Cerebellum (tissue), 4 donors: ENCODE measurements at places on chromosomes 16 and 17.
A peak's percentile ranks its signal among the peaks of the same experiment; 100 is the strongest.

DNA sequence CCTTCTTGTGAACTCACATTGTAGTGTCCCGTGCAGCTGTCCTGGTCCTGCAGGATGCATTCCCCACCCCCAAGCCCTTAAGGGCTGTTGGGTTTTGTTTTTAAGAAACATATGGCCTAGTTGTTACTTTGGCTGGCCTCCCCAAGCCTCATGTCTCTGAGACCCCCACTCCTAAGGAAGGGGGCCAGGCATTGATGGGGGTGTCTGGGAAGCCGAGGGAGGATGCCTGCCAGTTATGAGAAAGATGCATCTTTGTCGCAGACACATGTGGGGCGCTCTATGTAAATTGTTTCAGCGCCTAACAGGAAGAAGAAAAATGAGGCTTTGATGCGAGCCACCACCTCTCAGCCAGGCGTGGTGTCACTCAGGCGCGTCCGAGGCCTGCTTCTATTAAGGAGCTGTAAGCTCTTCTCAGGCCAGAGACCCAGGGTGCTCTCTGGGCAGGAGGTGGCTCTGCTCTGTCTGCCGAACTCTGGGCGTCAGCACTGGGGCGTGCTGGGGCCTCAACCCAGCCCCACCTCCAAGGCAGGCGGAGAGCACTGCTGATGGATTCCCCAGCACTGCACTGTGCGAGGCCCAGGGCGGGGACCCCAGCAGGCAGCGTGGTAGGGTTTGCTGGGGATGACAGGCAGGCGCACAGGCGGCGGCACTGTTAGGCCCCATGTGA lies 70.6 kb downstream of the SREBF1 start:
- DNase-seq = no peak

DNA sequence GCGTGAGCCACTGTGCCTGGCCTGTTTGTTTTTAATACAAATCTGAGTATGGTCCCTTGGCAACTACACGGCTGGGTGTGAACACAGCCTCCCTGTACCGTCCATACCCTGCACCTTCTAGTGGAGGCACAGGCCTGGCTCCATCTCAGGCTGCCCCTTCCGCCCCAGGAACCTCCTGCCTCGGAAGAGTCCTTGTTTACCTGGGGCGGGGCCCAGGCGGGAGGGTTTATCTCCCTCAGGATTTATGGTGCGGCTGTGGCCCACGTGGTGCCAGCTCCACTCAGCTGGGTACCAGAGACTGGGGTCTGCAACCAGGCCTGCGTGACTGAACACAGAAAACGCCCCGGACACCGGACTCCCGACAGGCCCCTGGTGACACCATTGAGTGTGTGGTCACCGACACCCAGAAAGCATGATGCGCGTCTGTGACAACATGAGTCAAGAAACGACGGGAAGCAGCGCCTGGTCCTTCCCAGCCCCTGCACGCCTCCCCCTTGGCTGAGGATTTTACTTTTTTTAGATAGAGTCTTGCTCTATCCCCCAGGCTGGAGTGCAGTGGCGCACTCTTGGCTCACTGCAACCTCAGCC lies 19.0 kb downstream of the UNKL start:
- no peak for DNase-seq

- DNase-seq = no peak
Observed at GRCh38 chr17:32503251-32504165, 16.7 kb downstream of the CDK5R1 start.

DNA sequence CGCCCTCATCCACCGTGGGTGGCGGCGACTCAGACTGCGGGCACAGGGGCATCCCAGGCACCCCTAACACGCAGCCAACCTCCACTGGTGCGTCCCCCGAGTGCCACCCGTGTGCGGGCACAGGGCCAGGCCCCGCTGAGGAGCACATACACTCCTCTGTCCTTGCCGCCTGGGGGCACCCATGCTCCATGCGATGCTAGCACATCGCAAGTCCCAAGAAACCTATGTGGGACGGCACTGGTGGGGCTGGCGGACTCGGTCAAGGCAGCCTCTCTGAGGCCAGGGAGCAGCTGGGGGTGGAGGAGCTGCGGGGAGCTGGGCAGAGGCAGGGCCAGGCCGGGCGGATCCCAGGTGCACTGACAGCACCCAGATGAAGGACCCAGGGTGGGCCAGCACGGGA lies 4.0 kb downstream of the ZNF598 start:
- DNase-seq = no peak

- no peak for DNase-seq
Observed at GRCh38 chr16:80681436-80681835, 123.0 kb downstream of the CDYL2 start.

DNA sequence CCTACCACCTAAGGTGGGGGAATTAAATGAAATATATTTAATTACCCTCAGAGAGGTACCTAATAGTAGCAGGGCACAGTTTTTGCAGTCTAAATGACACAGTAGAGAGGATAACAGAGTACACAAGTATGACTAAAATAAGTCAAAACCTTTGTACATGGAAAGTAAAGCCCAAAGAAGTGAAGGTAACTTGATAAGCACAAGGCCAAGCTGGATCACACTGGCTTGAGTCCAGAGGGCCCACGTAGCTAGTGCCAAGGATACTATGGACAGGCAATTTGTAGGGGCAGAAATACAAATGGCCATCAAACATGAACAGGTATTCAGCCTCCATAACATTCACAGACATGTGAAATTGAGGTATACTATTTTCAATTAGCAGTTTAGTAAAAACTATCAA lies 7.6 kb downstream of the MYO18A start:
- no peak for DNase-seq

- DNase-seq = no peak
Observed at GRCh38 chr17:30041551-30041950, 75.1 kb upstream of the NSRP1 start.

- no peak for DNase-seq
Observed at GRCh38 chr16:11819798-11820197, 22.7 kb upstream of the ZC3H7A start.

DNA sequence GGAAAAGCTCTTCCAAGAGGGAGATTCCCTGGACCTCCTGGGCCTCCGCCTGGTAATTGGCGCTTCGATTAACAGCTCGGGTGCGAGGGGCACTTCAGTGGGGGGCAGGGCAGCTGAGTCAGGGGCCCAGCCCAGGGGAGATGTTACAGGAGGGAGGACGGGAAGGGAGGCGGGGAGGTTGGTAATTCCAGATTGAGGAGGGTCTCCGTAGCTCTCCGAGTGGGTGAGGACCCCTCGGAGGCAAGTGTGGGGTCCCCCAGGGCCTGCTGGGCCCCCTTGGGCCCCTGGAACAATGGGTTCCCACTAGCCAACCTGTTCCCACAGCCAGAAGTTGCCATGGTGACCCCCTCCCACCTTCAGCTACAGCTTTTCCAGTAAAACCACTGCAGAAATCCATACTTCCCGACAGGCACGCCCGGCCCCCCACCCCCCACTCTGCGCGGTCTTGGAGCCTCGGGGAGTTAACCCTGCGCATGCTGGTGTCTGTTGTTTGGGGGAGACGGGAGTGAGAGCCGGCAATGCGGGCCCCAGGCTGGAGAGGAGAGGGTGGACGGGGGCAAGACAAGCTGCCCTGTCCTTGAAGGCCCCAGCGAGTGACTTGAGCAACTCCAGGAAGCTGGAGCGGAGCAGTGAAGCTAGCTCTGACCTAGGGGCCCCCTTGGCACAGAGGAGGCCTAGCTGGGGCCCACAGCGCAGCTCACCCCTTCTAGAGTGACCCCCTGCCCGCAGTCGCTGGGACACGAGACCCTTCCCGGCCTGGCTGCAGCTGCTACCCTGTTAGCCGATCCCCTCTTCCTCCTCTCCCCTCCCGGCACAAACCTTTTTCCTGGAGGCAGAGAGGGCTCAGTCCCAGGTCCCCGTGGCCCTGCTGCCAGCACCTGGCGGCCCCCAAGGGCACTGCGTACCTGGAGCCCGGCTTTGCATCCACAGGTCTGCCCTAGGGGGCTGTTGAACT lies 37.8 kb downstream of the TMEM235 start:
- no peak for DNase-seq

- DNase-seq = no peak
Observed at GRCh38 chr17:75103601-75104554, 5.9 kb upstream of the ARMC7 start.

DNA sequence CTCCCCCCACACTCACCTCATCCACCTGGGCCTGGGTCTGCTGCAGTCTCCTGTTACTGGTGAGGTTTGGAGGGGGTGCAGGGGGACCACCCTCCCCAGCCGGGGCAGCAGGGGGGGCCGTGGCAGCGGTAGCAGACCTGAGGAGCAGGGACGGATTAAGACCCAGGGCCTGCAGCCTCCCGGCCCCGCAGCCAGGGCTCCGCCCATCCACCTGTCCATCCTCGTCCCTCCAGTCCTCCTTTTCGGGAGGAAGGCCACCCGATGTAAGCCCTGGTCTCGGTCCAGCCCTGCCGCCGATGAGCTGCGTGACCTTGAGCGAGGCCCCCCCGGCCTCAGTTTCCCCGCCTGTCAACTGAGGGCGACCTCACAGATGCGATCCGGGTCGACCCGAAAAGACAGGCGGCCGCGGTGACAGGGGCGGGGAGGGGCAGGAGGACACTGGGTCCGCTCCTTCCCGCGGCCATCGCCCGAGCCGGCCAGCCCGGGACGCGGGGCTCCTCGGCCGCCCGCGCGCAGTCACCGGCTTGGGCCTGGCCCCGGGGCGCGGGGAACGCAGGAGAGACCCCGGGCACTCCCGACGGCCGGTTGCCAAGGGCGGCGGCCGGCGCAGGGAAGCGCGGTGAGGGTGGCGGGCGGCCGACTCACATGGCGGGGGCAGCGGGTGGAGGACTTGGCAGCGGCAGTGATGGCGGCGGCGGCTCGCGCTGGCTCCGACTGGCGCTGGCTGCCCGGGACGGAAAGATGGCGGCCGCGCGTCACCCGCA lies at the start of gene VAMP2:
Gene VAMP2 (minus strand): TSS at position 716 of the 764 bp plus-strand sequence. CDS start 69 bp downstream, at position 647.
- DNase-seq = peak; percentile 80

DNA sequence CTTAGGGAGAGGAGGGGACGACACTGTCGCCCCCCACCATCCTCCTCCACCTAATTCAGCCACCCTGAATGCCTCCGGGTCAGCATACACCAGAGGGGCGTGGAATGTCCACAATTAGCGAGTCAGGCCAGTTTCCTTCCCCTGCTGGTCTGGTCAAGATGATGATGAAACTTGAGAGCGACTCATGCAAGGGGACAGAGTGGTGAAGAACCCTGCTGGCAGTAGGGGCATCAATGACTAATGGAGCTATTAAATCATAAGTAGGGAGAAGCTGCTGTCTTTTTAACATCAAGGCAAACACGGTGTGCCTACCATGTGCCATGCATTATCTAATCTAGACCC lies 7.2 kb downstream of the SPACA3 start:
- DNase-seq = no peak

DNA sequence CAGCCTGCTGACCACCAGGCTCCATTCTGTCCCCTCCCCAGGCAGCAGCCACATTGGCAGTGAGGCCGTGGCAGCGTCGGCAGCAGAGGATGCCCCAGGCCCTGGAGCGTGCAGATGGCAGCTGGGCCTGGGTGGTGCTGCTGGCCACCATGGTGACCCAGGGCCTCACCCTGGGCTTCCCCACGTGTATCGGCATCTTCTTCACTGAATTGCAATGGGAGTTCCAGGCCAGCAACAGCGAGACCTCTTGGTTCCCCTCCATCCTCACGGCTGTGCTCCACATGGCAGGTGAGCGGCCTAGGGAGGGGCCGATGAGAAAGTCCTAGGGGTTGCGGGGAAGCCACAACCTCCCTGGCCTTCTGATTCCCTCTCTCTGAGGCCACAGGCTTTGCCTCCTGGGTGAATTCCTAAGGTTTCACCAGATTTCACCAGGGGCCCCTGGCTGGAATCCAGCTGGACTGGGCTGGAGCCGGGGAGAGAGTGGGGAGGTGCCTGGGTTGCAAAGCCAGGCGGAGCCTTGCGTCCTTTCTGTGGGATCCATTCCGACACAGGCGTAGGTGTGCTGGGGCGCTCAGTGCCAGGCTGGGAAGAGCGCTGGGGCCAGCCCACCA lies 5.9 kb downstream of the SLC16A5 start:
- DNase-seq = no peak
